ENCODE measurements at places on chromosomes 3 and 15. TPM values are rescaled to one million over a fixed set of nuclear protein-coding genes. Genes with fewer than 3 reads are reported as not detected.

Gene DLEC1
- total RNA-seq, result 0.83 TPM

- no peak for DNase-seq
Observed at GRCh38 chr15:92650256-92650655, 5.3 kb downstream of the FAM174B start.

DNA sequence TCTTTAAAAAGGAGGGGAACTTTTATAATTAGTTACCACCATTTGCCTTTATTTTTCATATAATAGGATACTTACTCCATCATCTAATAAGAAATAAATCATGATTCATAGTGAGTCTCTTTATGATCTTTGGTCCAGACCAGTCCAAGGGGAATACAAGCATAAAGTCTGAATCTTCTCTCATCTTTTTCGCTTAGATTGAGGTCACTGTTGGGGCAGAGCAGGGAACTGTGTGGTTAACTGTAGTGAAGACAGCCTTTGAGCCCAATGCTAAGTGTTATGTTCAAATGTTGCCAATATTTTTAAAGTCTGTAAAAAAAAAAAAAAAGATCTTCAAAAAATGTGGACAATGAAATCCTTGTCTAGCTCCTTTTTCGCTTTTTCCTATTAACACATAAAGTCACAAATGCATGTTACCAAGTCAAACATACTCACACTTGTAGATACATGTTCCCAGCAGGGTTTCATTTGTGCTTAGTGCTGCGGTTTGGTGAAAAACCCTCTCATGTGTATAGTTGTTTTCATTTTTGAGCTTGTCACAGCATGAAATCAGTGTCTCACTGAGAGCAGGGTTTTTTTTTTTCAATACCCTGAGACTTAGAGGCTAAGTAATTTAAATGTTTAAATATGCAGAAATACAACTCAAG lies 72.1 kb downstream of the EPHA3 start:
- no peak for DNase-seq

Gene A4GNT
- total RNA-seq, result not detected

Gene LCTL
- not detected for total RNA-seq

DNA sequence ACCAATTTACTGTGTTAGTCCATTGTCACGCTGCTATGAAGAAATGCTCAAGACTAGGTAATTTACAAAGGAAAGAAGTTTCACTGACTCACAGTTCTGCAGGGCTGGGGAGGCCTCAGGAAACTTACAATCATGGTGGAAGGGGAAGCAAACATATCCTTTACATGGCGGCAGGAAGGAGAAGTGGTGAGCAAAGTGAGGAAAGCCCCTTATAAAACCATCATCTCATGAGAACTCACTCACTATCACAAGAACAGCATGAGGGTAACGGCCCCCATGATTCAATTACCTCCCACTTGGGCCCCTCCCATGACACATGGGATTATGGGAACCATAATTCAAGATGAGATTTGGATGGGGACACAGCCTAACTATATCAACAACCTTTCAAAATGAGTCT lies 20.2 kb downstream of the USF3 start:
- peak; percentile 62 for DNase-seq

Gene PRR20G
- total RNA-seq, result not detected

GRCh38 chr3:105158286-105158685 lies 208.4 kb upstream of the ALCAM start:
- no peak for DNase-seq

GRCh38 chr3:142657033-142657432 lies 60.8 kb downstream of the PLS1 start:
- no peak for DNase-seq

Gene ASB14
- total RNA-seq, result not detected

- DNase-seq, result peak; percentile 35
Observed at GRCh38 chr15:67042551-67043142, 22.8 kb upstream of the SMAD3 start.

DNA sequence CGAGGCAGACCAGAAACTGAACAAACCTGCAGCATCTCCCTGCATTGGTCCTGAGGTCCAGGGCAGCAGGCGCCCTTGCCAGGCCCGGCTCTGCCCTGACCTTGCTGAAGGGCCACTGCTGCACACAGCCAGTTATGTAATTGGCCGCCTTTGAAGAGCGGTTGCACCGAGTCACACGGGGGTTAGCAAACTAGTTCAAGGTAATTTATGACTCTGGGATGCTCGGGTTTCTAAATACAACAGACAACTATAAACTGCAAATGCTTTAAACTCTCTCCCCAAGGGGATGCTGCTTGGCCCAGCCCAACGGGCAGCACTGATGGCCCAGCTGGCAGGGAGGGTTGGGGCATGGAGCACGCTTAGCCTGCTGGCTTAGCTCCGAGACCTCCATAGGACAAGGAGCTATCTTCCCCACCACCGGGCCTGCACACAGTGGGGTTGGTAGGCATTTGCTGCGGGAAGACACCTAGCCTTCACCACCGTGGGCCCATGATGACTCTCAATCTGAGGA lies 60.3 kb upstream of the IQSEC1 start:
- no peak for DNase-seq

Gene AADACL2
- not detected for total RNA-seq

Gene CASR
- not detected for total RNA-seq

DNA sequence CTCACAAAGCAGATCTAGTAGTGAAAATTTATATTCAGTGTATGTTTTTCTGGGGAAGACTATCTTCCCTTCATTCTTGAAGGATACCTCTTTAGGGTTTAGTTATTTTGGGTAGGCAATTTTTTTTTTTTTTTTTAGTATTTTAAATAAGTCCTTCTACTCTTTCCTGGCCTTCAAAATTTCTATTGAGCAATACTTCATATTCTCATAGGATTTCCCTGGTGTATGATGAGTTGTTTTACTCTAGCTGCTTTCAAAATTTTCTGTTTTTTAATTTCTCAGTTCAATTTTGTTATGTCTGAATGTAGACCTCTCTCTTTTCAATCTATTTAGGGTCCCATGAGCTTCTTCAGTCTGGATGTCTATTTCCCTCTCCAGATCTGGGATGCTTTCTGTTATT lies 74.3 kb upstream of the PLSCR4 start:
- no peak for DNase-seq

DNA sequence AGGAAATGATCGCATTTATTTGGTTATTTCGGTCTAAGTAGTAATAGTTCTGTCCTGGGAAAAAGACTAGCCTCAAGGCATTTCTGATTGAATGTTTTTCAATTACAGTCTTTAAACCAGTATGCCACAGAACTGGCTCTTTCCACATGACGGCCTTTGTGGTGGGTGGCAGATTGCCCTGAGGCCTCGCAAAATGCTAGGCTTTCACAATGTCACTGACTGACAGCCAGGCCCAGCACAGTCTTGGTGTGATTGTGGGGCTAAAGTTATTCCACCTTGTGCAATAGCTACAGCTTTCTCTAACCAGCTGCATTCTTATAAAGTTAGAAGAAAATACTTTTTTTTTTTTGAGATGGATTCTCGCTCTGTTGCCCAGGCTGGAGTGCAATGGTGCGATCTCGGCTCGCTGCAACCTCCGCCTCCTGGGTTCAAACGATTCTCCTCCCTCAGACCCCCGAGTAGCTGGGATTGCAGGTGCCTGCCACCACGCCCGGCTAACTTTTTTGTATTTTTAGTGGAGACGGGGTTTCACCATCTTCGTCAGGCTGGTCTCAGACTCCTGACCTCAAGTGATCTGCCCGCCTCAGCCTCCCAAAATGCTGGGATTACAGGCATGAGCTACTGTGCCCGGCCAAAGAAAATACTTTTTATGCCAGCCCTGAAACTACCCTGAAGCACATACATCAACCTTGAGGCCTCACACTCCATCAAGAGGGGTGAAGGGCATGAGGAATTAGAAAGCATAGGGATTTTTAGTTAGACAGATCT lies 2.5 kb upstream of the ADIPOQ start:
- DNase-seq, result no peak

- DNase-seq, result no peak
Observed at GRCh38 chr3:125398952-125399351, 23.8 kb upstream of the ZNF148 start.

DNA sequence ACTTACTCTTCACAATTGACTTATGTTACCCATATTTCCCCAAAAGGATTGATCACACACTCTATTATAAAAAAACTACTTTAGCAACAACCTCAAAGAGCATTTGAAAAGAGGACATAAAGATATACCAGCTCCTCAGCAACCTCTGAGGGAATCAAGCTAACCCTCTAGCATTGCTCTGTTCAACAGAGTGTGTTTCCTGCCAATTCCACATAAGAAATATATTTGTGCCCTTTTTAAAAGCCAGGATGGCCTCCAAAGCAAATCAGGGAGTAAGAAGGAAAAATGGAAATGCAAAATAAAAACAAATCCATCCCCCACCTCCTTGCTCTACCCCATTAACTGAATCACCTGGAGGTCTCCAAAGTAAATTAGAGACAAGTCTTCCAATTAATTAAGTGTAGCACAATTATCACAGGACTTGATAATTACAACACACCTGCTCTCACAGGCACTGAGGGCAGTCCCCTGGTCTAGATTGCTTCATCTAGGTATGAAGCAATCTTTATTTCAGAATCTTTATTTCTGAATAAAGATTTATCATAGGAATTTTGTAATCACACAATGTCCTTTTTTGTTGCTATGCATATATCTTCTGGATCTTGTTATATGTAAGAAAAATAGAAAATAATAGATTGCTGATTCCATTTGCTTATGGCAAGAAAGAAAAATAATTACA lies 34.8 kb downstream of the GPR176 start:
- no peak for DNase-seq

Gene CPOX
- total RNA-seq, result 17.5 TPM

Gene HTR3E
- not detected for total RNA-seq

- DNase-seq, result peak; percentile 83
Observed at GRCh38 chr15:98865397-98866339, 141.9 kb downstream of the PGPEP1L start.

DNA sequence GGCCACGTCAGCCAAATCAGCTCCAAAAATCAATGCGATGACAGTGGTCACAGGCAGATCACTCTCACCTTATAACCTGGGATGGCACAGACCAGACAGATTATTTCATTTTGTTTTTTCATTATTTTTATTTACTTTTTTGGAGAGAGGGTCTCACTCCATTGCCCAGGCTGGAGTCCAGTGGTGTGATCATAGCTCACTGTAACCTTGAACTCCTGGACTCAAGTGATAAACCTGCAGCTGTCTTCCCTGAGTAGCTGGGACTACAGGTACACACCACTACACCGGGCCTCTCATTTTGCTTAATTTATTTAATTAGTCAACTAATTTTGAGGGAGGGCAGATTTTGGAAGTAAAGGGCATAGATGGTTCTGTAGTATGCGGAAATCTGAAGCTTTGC lies 51.2 kb upstream of the ICE2 start:
- no peak for DNase-seq

Data from B cell (primary cell).